ENCODE measurements at places on chromosomes 5 and 9.

GRCh38 chr5:84642795-84643194, 258.1 kb upstream of the EDIL3 start:
- no peak for DNase-seq

DNA sequence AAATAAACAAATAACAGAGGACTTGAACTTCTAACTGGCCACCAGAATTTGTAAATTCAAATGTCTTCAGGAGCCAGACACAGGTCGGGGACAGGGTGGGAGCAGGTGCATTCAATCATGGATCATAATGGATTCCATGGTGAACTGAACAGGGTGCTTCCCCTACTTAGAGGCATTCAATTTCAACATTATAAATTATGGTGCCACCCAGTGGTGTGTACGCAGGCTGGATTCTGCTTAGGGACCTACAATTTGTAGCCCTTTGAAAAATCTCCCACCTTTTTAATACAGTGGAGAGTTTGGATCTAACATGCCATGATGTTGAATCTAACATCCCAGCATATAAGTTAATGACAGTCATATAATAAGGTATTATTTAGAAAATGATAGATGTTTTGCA, 22.3 kb downstream of the KLF9 start:
- DNase-seq, result no peak

- peak; percentile 66 for DNase-seq
Measured at GRCh38 chr9:84851935-84852585, 182.5 kb downstream of the NTRK2 start.

DNA sequence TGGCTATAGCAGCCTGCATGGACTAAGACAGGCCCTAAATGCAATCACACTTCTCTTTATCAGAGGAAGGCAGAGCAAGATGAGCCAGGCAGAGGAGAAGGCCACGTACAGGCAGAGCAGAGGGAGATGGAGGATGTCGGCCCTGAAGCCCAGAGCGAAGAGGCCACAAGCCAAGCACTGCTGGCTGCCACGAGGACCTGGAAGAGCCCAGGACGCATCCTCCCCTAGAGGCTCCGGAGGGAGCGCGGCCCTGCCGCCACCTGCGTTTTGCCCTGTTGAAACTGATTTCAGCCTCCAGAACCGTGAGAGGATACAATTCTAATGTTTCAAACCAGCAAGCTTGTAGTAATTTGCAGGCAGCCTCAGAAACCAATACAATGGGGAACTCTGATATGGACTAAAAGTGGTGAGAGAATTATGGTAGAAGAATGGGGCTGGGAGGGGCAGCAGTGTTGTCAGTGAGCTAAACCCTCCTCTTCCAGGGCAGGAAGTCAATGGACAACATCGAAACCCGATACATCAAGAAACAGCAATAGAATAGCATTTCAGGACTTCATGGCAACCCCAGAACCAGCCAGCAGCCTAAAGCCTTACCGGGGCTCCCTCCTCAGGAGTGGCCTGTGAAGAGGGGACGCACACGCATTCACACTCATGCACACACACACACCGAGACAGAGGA, 32.6 kb downstream of the ADAMTS2 start:
- DNase-seq, result no peak

- DNase-seq, result peak; percentile 87
Measured at GRCh38 chr5:399296-400281, 43.4 kb upstream of the EXOC3 start.

DNA sequence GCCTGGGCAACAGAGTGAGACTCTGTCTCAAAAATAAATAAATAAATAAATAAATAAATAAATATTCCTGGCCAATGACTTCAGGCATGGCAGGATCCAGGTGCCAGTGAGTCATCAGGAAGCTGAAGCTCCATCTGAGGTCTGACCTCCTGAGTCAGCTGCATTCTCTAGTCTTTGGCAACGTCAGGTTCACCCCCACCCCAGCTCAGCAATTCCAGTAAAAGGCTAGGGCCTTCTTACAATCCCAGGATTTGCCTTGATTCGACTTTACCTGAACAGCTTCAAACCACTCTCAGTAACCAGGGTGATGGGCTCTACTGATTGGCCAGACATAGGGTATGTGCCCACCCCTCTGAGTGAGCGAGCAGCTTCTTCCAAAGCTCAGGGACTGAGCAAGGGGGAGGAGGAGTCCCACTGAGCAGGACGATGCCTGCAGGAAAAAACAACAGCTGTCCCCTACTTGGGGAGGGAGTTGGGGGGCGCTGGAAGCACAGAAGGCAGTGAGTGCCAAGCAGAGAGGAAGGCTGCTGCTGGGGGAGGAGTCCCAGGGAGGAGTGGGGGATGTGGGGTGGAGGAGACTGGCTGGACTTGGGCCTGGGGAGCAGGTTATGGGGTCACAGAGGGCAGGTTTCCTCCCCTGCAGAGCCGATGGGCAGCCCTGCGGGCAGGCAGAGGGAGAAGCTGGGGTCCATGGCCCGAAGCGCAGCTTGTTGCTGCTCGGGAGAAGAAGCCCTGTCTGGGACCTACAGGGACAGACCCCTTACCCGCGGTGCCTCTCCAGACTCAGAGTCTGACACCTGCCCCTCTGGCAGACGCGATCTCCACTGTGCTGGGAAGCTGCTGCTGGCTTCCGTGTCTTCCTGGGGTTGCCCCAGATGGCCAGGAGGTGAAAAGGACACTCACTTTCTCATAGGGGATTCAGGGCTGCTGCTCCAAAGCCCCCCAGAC, 25.9 kb upstream of the UNC5A start:
- DNase-seq, result no peak

- no peak for DNase-seq
Measured at GRCh38 chr9:99680191-99680590, 141.5 kb upstream of the NR4A3 start.

GRCh38 chr9:71001780-71002386, 119.5 kb downstream of the TRPM3 start:
- no peak for DNase-seq

Data from T1000 (cell line).